ENCODE measurements at places on chromosomes 2 and 18. TPM values are rescaled to one million over a fixed set of nuclear protein-coding genes. Genes with fewer than 3 reads are reported as not detected.

Gene TTR
- 1.0 TPM for total RNA-seq

Gene CHRNA1
- total RNA-seq: not detected

Gene NAT8
- not detected for total RNA-seq

Gene SYT4
- 1.4 TPM for total RNA-seq

Gene DLX2
- total RNA-seq: 0.55 TPM

Gene SLC66A2
- 20.9 TPM for total RNA-seq

Gene LCT
- not detected for total RNA-seq

Gene SMPD4
- 95.8 TPM for total RNA-seq

Gene ZNF532
- total RNA-seq: 185 TPM

Gene CD207
- not detected for total RNA-seq

Gene GNAL
- 26.7 TPM for total RNA-seq

Gene LBH
- total RNA-seq: 34.7 TPM

Gene CHST9
- total RNA-seq: 16.8 TPM

Gene DAPL1
- total RNA-seq: not detected

GRCh38 chr2:74045454-74045853, 60.7 kb downstream of the TET3 start:
- no peak for DNase-seq

DNA sequence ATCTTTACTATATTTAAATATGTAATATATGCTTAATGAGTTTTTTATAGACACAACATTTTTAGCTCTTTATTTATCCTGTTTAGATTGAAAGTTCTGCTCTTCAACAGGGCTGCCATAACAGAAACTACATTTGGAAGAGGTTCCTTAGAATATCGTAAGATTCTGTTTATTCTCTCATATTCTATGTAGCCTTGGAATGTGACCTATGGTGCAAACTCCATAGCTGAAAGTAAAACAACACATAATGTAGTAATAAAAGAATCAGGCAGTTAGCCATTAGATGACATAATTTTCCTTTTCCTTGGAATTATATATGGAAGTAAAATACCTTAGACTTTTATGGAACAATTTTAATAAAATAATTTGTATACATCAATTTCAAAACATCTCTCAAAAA, 91.3 kb downstream of the ZNF804A start:
- DNase-seq: no peak

- no peak for DNase-seq
These were observed 48.7 kb downstream of the PRELID3A start for GRCh38 chr18:12456441-12456840.

- DNase-seq: no peak
These were observed 59.0 kb downstream of the ANKRD44 start for GRCh38 chr2:197251576-197251975.

GRCh38 chr18:76928179-76928868, 106.0 kb downstream of the ZNF236 start:
- no peak for DNase-seq

DNA sequence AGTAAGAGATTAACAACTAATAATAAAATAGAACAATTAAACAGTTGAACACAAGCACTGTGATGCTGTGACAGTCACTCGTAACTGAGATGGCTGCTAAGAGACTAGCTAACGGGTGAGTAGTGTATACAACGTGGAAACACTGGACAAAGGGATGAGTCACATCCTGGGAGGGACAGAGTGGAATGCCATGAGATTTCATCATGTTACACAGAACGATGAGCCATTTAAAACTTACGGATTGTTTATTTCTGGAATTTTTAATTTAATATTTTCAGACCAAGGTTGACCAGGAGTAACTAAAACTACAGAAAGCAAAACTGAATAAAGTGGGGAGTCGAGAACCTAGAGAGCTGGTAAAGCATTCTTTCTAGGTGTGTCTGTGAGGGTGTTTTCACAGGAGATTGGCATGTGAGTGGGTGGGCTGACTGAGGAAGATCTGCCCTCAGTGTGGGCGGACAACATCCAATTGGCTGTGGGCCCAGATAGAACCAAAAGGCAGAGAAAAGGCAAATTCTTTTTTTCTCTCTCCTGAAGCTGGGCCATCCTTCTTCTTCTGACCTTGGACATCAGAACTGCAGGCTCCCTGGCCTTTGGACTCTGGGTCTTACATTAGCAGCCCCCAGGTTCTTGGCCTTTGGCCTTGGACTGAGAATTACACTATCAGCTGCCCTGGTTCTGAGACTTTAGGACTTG, 14.6 kb downstream of the TMSB10 start:
- DNase-seq: no peak

- no peak for DNase-seq
These were observed 872.2 kb upstream of the ID2 start for GRCh38 chr2:7809640-7810039.

DNA sequence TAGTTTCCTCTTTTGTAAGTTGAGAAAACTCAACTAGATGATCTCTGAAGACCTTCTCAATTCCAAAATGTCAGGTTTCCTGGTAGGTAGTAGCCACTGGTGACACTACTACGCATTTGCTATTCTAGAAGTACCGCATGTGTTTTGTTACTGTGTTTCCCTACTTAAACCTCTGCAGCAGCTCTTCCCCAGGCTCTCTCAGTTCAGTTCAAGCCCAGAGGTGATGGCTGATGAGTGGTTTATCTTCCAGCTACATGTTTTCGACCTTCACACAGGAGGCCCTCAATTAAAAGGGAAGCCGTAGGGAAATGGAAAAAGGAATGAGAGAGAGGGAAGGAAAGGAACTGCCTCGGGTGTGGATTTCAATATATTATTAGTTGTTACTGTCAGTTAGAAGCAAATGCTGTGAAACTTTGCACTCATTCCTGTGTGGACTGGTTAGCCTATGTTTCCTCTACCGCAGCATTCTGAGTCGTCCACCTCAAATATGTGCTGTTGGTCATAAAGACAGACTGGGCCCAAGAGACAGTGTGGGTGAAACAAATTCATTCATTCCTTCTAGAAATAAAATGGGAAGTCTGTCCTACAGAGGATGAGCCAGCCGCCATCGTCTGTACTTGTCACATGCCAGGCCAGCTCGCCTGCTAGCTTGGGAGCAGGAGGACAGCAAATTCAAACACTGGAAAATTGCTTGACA, 455.2 kb upstream of the RAB12 start:
- DNase-seq: no peak

- no peak for DNase-seq
These were observed 44.0 kb upstream of the UBE2F start for GRCh38 chr2:237922641-237923361.

- no peak for DNase-seq
These were observed 17.9 kb downstream of the CYP26B1 start for GRCh38 chr2:72129681-72130340.

- DNase-seq: no peak
These were observed 91.9 kb upstream of the FOSL2 start for GRCh38 chr2:28300485-28301341.

DNA sequence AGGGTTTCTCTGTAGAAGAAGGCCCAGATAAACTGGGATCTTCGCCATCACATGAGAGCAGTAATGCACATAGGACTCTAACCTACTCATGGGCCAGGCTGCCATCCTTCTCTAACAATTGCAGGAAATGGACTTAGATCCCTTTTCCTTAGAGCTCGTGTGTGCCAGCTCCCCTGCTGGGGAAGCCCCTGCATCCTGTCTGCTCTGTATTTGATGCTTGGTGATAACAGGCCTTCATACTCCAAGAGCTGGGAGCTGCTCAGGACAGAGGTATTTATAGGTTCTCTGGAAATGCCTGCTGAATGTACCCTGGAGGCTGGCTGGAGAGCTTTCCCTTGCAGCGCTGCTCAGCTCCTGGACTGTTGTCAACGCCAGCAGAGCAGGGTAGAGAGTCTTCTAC, 249.6 kb downstream of the MTX2 start:
- peak; percentile 28 for DNase-seq

DNA sequence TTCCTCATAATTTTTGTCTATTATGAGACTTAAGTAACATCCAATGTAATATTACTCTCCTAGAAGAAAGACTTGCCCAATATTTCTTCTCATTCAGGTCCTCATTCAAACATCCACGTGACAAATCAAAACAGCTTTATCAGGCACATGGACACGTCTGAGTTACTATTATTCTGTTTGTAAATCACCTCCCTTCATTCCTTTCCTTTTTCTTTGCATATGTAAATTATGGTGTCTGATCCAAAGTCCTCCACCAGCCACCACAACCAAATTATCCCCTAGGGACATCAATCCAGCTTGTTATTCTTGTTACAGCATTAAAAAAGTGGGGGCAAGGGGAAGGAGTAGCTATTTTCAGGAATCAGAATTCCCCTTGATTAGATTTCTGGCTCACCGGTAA, 7.1 kb downstream of the TMEM163 start:
- no peak for DNase-seq

DNA sequence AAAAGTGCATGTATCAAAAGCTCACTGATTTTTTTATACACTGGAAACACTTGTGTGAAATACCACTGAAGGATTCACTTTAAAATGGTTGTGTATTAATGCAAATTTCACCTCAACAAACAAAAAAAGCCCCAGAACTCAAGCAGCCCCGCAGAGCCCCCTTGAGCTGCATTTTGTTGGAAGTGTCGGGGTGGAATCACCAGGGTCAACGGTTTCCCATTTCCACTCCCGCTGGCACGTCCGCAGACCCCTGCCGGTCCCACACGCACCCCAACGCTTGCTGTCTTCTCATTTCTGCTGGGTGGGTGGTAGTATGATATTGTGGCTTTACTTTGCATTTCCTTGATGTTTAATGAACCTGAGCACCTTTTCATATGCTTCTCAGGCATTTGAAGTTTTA, 239.7 kb downstream of the FAM210A start:
- DNase-seq: no peak

DNA sequence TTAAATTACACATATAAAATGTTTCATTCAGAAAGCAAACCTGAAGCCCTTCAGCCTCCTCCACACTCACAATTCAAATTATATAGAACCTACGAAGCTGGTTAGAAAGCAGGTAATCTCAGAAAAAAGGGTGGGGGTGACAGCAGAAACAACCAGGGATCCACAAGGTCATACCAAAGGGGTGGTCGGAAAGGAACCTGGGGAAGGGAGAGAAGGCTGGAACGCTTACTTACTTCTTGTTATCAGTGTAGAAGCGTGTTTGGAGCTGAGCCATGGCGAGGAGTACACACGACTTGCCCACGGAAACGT, 316 bp downstream of the WDR12 start:
- DNase-seq: no peak
